ENCODE measurements at places on chromosomes 6 and 20.

DNA sequence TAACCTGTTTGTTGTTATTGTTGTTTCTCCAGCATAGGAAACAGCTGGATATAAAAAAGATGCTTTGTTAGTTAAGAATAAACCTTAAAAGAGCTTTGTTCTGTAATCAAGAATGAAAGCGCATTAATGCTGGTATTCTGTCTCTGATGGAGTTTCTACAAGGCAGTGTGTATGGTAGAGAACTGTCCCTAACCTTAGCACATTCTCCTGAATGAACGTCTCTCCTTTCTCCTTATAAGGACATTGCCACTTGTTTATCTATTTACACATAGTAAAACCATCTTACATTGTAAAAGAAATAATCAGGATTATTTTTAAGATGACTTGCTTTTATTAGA is 33.8 kb upstream of the LCA5 start:
- H3K4me1 ChIP-seq: no peaks in the 10 kb centered on the region
- no peaks in the 10 kb centered on the region for H3K27me3 ChIP-seq
- no peaks in the 10 kb centered on the region for H3K36me3 ChIP-seq
- H3K4me3 ChIP-seq: peak overlapping the region; percentile 31

DNA sequence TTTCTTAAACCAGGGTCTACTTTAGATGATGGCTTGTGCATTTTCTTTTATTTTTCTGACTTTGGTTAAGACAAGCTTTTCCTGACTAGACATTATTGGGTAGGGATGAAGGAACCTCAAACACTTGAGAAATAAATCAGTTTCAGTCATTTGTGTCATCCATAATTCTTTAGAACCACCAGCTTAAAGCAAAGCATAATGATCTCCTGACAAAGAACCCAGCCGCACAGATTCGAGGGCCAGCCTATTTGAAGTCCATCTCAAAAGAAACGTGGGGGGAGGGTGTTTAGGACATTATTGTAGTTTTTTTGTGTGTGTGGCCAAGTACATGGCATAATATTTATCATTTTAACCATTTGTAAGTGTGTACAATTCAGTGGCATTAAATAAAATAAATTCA is 6.3 kb upstream of the TCP11 start:
- H3K27ac ChIP-seq: no peak overlapping the region
- no peaks in the 10 kb centered on the region for H3K36me3 ChIP-seq

GRCh38 chr20:4603724-4604123 is 118.0 kb upstream of the PRND start:
- no peak overlapping the region for H3K4me3 ChIP-seq
- H3K4me1 ChIP-seq: no peaks in the 10 kb centered on the region
- DNase-seq: no peak
- no peaks in the 10 kb centered on the region for H3K36me3 ChIP-seq
- H3K27me3 ChIP-seq: peaks cover 22% of the 10 kb centered on the region
- no peak overlapping the region for H3K27ac ChIP-seq

DNA sequence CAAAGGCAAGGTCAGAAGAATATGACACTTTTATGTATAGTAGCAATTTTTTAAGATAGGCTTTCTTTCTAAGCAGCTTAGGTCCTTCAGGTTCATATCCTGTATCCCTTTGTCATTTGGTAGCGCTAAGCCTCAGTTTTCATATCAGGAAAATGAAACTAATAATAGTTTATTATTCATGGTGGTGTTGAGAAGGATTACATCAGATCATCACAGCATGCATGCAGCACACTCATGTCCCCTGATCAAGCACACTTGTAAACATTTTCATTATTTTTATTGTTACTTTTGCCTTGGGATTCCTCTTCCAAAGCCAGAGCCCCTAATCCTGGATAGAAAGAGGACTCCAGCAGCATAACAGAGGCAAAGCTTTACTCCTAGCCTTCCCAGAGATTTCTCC is 70.2 kb upstream of the ADGRF1 start:
- H3K36me3 ChIP-seq: no peaks in the 10 kb centered on the region
- no peaks in the 10 kb centered on the region for H3K4me1 ChIP-seq
- no peak overlapping the region for H3K4me3 ChIP-seq
- peaks cover 18% of the 10 kb centered on the region for H3K27me3 ChIP-seq
- no peak overlapping the region for H3K27ac ChIP-seq

DNA sequence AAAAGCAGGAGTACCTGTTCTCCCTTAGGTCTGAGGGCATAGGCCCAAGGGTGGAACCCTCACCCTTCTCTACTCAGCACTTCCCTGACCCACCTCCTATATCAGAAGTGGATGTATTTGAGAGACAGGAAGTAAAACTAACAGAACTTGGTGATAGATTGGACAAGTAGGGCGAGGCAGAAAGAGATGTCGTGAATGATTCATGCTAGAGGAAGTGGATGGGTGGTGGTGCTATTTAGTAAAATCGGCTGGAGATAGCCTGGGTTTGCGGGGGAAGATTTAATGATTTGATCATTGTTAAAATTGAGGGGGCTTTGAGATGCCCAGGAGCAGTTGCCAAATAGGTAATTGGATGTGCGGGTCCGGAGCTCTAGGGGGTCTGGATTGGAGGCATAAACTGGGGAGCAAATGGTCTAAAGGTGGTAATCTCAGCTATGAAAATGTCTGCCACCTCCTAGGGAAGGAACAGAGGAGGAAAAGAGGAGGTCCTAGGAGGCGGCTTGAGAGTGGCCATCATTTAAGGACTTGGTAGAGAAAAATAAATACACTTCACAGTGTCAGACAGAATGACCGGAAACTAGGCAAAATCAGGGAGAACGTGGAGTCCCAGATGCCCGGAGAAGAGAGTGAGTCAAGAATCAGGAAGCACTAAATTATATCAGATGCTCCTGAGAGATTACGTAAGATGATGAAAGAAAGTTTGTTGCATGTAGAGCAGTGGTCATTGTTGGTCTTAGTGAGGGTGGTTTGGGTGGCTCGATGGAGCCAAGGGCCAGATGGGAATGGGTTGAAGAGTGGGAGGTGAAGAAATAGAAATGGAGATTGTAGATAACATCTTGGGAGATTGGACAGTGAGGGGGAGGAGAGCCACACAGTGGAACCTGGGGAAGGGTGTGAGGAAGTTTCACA is 142.0 kb downstream of the CEP57L1 start:
- H3K36me3 ChIP-seq: no peaks in the 10 kb centered on the region
- no peak for DNase-seq
- H3K27ac ChIP-seq: peak overlapping the region; percentile 85
- H3K4me1 ChIP-seq: peaks cover 5% of the 10 kb centered on the region
